Activated CD4-positive, CD25-positive, alpha-beta regulatory T cell treated with anti-CD3 and anti-CD28 coated beads, Interleukin-2, amount 50 U/mL, for 24 hours (primary cell): ENCODE measurements at places on chromosomes 12 and 14.

DNA sequence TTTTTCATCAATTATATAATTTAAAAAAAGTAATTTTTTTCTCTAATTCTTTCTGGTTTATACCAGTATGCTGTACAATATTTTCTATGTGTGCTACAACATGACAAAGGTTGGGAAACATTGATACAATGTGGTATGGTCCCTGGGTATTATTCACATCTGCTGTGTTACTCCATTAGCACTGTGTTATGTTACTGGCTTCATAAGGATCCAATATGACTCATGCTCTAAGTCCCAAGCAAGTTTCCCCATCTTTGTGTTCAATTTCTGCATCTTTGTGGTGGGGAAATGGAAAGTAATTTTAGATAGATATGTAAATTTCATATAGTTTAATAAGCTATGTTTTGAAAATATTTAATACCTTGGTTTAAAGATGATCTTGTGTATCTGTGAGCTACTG, 35.8 kb downstream of the FBXO33 start:
- ATAC-seq: no peak

- no peak for ATAC-seq
Observed at GRCh38 chr14:105050551-105050897, 14.7 kb downstream of the GPR132 start.

DNA sequence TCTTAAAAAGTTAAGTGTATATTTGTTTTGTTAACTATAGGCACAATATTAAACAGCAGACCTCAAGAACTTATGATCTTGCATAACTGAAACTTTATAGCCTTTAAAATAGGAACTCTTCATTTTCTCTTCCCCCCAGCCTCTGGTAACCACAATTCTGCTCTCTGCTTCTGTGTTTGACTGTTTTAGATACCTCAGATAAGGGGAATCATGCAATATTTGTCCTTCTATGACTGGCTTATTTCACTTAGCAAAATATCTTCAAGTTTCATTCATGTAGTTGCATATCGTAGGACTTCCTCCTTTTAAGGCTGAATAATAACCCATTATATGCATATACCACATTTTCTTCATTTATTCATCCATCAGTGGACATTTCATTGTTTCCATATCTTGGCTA, 131.3 kb downstream of the PTPRO start:
- ATAC-seq: peak; percentile 48

GRCh38 chr12:114817571-114818425, 133.8 kb upstream of the TBX3 start:
- no peak for ATAC-seq

- ATAC-seq: peak; percentile 95
Observed at GRCh38 chr12:110079477-110080400, 31.4 kb upstream of the C12orf76 start.

- ATAC-seq: peak; percentile 36
Observed at GRCh38 chr14:29858299-29858698, 69.3 kb downstream of the PRKD1 start.

GRCh38 chr12:54018468-54018984, 9.7 kb upstream of the HOXC6 start:
- ATAC-seq: no peak

DNA sequence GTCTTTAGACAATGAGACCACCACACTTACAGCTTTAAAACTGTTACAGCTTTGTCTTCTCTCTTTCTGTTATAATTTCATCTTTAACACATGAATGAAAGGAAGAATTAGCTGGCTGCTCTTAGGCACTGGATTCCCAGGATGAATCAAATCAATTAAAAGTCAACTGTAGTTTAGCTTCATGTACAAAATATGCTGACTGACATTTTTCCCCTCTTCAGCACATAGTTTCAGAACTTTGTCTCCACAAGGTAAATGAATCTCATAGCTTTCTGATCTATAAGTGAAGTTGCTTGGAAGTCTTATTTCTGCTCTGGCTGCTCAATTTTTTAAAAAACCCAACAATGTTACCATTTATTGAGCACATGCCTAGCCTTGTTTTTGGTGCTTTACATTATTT, 293.8 kb downstream of the GRIN2B start:
- no peak for ATAC-seq
